GM10248 (cell line): ENCODE measurements at places on chromosomes 2 and 18.
A peak's percentile ranks its signal among the peaks of the same experiment; 100 is the strongest.

DNA sequence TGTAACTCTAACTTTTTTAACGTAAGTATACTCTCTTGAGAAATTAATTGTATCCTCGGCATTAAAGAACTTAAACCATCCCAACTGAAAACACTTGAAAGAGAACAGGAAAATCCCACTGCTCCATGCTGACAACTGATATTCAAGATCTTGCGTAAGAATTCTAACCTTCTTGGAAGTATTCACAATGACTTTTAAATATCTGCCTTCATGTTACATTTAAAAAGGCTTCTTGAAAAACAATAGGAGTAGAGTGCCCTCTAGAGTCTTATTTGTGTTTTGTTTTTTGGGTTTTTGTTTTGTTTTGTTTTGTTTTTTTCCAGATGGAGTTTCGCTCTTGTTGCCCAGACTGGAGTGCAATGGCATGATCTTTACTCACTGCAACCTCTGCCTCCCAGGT lies 65.4 kb upstream of the DNAJC10 start:
- DNase-seq = no peak

DNA sequence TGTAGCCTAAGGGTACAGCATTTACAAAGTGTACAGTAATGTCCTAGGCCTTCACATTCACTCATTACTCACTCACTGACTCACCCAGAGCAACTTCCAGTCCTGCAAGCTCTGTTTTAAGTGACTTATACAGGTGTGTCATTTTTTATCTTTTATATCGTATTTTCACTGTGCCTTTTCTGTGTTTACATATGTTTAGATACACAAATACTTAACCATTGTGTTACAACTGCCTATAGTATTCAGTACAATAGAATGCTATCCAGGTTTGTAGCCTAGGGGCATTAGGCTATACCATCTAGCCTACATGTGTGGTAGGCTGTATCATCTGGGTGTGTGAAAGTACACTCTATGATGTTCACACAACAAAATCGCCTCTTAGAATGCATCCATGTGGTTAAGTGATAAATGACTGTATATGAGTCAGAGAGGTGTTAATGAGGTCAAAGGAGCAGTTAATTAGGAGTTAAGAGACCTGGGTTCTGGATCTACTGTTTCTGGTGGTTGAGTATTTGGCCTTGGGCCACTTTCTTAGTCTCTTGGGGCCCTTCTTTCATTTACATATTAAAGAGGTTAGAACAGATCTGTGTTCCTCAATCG lies 149.1 kb downstream of the GREB1L start:
- DNase-seq = no peak

GRCh38 chr2:50850290-50850969 lies 181.5 kb downstream of the NRXN1 start:
- DNase-seq = no peak

- DNase-seq = no peak
Measured at GRCh38 chr2:216775043-216775453, 79.7 kb upstream of the IGFBP5 start.

DNA sequence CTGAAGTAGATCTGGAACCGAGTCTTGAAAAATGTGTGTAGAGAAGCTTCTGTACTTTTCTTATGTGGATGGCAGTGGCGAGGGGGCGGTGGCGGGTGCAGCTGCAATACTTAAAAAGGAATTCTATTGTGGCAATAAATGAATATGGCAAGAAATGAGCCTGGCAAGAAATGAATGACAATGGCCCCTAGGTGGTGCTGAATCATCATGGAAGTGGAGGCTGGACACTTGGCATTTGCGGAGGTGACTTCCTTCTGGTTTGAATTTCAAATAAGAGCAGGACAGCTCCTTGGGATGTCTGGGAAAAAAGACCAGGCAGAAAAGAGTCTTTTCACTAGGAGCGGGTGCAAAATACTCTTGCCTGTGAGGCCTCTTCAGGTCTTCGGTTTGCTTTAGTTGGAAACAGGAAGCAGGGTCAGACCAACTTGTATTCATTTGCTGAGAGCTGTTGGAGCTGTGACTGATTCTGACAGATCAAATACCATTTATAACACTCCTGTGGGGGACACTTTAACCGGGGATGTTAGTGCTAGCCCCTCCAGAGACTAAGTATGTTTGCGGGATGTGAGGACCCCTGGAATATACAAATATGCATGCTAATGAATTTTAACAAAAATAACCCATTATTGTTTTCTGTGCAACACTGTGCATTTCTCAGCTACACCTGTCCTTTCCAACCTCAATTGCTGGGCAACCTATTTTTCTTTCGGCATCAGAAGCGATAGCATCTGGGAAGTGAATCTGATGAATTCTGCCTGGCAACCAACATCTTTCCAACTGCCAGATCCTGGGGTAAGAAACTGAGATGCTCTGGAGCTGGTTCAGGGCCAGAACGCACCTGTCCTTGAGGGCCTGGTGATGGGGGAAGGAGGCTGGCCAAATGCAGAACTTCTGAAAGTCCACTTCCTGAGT lies 35.4 kb downstream of the FASTKD2 start:
- DNase-seq = peak; percentile 48

DNA sequence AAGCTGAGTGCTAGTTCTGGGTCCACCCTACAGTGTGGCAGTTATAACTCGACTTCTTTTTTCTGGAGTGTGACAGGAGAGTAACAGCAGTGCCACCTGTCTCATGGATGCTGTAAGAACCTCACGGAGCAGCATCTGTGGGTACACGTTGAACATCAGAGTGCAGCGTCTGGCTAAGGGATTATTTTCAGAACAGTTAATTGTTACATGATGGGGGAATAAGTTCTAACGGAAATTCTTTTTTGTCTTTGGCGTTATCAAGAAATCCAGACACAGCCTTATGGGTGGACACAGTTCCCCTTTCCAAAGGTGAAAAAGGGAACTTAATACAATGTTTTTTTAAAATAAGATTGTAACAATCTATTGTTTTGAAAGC lies 28.3 kb upstream of the TOGARAM2 start:
- no peak for DNase-seq

DNA sequence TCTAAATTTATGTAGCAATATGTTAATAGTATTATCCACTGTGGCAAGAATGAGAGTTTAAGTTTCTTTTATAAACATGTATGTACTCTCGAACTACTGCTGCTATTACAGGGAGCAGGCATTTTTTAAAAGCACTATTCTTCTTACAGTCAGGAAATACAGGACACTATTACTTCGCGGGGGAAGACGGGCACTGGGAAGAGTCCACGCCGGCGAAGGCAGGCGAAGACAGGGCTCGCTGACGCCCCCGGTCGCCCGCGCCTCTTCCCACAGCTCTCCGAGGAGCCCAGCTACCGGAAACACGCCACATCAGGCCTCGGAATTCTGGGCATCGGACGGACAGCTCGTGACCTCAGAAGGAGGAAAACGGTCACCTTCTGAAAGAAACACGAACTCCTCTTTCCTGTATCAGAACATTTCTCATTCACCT lies 90.2 kb downstream of the FAM161A start:
- DNase-seq = no peak

DNA sequence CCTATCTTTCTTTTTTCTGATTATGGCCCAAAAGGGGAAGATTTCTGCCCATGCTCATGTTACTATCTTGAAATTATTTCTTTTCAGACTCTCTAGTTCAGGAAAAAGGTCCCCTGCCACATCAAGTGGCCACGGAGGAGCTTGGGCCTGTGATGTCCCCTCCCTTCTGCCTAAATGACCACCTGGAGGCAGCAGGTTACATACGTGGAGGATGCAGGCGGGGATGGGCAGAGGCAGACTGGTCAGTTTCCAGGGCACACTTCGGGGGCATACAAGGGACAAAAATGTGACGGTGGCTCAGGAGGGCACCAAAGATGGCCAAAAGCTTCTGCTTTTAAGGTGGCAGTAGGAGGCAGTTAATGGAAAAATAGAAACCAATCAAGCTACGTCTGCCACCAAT lies 30.7 kb upstream of the STEAP3 start:
- DNase-seq = no peak

- no peak for DNase-seq
Measured at GRCh38 chr18:78965260-78965659, 14.4 kb upstream of the SALL3 start.

- DNase-seq = no peak
Measured at GRCh38 chr2:238850091-238850490, 2.2 kb downstream of the TWIST2 start.

DNA sequence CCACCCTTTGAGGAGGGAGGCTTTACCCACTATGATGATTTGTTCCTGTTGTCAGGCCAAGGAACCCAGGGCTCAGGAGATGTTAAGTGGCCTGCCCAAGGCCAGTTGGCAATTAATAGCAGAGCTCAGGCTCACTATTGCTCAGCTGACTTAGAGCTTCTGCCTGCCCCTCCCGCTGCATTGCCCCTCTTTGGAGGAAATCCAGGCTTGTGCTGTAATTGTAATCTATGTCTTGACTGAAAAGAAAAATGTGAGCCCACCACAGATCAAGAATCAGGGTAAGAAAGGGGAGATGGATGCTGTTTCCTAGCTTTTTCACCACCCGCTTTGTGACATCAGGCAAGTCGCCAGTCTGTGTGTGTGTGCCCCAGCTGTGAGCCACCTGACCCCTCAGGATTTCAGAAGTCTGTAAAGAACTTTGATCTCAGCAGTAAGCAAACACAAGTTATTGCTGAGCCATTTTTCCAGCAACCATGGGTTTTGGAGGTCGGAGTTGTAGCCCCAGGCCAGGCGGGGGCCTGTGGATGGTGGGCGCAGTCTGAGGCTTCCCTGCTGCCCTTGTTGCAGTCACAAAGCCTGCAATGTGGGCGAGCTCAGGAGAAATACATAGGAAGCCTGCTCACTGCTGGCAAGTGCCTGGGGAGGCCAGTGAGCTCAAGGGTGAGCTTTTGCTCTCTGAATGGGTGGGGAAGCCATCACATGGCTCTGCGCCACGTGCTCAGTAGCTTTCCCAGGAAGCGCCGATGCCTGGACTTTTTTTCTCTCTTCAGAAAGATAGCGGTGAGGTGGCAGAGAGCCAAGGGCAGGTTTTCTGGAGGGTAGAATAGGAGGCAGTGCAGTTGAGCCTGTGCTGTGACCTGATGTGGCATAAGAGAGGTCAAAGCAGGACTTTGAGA lies 6.1 kb downstream of the CABLES1 start:
- no peak for DNase-seq

GRCh38 chr2:105443617-105444598 lies 45.1 kb upstream of the FHL2 start:
- no peak for DNase-seq

- peak; percentile 13 for DNase-seq
Measured at GRCh38 chr2:14633461-14634181, 1.1 kb downstream of the LRATD1 start.

DNA sequence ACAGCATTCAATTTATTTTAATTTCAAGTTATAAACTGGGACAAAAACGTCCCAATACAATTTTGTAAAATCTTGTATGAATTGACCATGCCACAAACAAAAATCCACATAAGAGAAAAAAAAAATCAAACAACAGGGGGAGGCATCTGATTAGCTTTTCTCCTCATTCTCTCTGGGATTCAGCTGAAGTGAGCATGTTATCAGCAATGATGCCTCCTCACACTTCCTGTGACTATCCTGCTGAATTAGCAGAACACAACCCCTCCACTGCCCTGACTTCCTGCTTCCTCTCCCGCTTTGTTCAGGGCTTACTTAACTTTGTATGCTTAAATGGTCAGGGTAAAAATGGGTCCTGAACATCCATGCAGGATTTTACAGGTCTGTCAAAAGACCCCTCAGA lies 132.2 kb upstream of the ITGB6 start:
- no peak for DNase-seq

- DNase-seq = no peak
Measured at GRCh38 chr18:45554389-45554737, 60.9 kb upstream of the SLC14A2 start.

GRCh38 chr2:62489162-62489561 lies 16.8 kb downstream of the TMEM17 start:
- no peak for DNase-seq

- no peak for DNase-seq
Measured at GRCh38 chr18:32021756-32022564, 3.3 kb downstream of the RNF125 start.

DNA sequence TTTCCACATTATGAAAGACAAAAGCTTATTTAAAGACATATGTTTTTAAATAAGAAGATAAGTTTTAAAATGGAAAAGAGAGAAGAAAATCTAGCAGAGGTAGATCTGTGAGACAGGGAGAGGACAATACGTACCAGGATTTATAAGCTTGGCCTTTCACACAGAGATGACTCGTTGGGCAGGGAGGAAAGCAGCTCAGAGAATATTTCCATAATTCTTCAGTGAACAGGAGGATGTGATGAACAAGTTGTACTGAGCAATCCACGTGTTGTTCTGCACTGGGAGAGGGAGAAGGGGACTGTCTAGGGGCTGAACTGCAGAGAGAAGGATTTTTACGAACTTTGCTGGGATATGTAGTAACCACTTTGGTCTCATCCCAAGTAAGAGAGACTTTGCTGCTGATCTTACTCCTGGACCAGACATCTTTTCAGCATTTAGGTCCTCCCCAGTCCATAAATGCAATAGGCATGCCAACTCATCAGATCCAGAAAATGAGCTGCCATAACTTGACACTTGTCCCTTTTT lies 162.5 kb upstream of the SETBP1 start:
- DNase-seq = no peak

DNA sequence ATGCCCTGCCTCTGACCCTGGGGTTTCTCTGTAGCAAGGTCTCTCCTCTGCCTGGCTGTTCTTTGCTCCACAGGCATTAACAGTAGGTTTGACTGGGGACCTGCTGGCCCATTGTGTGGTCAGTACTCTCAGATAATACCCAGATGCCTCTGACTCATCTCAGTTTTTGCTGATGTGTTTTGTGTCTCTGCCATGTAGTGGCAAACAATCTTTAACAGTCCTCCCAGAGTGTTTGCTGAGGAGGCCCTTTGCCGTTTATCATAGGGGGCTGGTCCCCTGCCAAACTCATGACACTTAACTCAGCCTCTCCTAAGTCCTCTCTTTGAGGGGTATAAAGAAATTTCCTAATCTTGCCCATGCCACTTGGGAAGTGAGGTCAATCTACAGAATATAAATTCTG lies 793.7 kb upstream of the FANCL start:
- DNase-seq = no peak

GRCh38 chr18:28267878-28268625 lies 91.1 kb upstream of the CDH2 start:
- DNase-seq = no peak

GRCh38 chr2:98702127-98702802 lies 28.7 kb downstream of the MGAT4A start:
- no peak for DNase-seq

DNA sequence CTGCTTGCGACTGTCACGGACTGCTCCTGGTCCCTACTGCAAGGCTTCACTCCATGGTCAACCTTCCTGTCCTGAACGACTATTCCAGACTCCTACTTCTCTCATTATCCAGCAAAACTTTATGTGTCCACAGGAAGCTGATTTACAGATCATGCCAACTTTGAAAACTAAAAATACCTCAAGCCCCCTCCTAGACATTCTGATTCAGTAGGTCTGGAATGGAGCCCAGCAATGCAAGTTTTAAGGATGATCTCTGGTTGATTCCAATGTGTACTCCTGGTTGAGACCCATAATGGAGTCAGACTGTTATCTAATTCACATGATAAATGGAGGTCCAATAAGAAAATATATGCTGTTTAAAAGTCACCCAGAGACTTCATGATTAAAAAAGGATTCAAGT lies 13.1 kb upstream of the LRATD1 start:
- no peak for DNase-seq

- no peak for DNase-seq
Measured at GRCh38 chr2:46645681-46646162, 166.4 kb downstream of the TMEM247 start.
